Adrenal gland (tissue), 19 donors: ENCODE measurements at places on chromosomes 3 and 15. TPM values are rescaled to one million over a fixed set of nuclear protein-coding genes. Genes with fewer than 3 reads are reported as not detected.

DNA sequence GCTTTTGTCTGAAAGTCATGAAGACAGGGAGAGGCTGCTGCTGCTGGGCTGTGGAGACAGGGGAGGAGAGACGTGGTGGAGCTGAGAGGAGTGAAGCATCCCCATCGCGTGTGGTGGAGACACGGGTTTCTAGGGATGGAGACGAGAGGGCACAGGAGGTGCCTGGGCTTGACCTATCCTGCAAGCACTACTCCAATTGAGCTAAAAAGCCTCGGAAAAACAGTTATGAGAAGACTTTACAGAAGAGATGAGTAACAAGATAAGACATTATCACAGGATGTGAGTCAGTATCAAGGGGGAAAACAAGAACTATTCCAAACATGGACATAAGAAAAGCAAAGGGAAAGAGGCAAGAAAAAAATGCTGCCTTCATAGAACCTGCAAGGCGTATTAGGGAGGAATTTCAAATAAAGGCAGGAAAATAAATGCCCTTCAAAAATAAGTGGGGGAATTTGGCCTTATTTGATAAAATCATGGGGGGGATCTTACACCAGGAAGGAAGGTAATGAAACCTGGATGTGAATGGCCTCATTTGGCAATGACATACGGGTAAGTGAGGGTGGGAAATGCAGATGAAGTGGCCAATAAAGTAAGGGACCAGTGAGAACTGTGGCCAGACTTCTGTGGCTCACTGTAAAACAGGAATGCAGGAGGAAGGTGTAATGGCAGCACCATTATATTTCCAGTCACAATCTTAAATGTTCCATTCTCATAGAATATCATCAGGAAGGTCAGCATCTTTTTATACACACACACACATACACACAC is 97.9 kb downstream of the PLD1 start:
- no peak for DNase-seq
- no peaks in the 10 kb centered on the region for H3K27me3 ChIP-seq
- H3K4me3 ChIP-seq = no peak overlapping the region
- no peaks in the 10 kb centered on the region for H3K36me3 ChIP-seq

DNA sequence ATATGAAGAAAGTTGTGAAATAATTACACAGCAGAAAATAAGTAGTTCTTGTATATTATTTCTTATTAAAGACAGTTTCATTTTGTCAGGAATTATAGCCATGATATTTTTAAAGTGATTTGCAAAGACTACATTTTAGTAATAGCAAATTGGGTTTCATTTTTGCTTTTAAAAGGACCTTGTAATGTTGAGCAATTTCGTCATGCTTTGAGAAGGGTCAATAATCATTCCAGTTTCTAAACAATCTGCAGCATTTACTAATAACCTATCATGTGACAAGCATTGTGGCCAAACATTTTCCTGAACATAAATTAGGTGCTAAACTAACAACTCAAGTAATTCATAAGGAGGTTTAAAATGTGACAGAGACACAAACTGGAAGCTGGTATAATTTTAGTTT is 214.4 kb upstream of the CBLB start:
- H3K36me3 ChIP-seq = no peaks in the 10 kb centered on the region
- no peaks in the 10 kb centered on the region for H3K27me3 ChIP-seq
- no peak overlapping the region for H3K27ac ChIP-seq
- DNase-seq = no peak
- no peaks in the 10 kb centered on the region for H3K4me1 ChIP-seq

- DNase-seq = no peak
- H3K4me1 ChIP-seq = no peaks in the 10 kb centered on the region
- no peak overlapping the region for H3K4me3 ChIP-seq
- H3K27me3 ChIP-seq = no peaks in the 10 kb centered on the region
- no peak overlapping the region for H3K27ac ChIP-seq
- no peaks in the 10 kb centered on the region for H3K36me3 ChIP-seq
Observed at GRCh38 chr15:77179541-77179998, 108.7 kb upstream of the TSPAN3 start.

GRCh38 chr3:126659915-126660886 is 5.3 kb upstream of the TXNRD3 start:
- no peak overlapping the region for H3K27ac ChIP-seq
- peaks cover 3% of the 10 kb centered on the region for H3K4me1 ChIP-seq
- DNase-seq = peak; percentile 67
- H3K27me3 ChIP-seq = peaks cover 9% of the 10 kb centered on the region
- no peaks in the 10 kb centered on the region for H3K36me3 ChIP-seq

DNA sequence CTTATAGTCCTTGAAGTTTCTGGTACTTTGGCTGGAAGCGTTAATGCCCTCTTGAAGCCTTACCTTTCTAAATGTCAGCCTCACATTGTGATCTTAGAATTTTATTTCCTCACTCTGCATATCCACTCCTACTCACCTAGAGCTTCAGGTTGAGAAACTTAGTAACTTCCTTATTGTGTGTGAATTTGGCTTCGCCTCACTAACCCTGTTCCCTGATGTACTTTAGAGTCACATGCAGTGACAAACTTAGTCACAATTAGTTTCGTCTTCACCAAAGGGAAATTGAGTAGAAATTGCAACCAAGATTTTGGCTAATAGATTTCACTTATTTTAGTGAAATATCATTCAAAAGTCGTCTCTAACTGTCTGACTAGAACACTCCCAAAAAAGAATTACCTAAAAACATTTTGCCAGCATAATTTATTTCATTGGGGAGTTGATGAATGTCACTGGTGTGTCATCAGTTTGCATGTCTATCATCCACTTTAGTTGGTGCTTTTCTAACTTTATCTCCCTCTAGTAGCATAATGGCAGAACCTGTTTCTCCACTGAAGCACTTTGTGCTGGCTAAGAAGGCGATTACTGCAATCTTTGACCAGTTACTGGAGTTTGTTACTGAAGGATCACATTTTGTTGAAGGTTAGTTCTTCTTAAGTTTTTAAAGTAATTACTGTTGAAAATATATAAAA is 960 bp downstream of the MFN1 start:
- H3K27ac ChIP-seq = peak overlapping the region; percentile 79
- peaks cover 26% of the 10 kb centered on the region for H3K36me3 ChIP-seq
- peaks cover 11% of the 10 kb centered on the region for H3K4me1 ChIP-seq
- H3K27me3 ChIP-seq = no peaks in the 10 kb centered on the region

DNA sequence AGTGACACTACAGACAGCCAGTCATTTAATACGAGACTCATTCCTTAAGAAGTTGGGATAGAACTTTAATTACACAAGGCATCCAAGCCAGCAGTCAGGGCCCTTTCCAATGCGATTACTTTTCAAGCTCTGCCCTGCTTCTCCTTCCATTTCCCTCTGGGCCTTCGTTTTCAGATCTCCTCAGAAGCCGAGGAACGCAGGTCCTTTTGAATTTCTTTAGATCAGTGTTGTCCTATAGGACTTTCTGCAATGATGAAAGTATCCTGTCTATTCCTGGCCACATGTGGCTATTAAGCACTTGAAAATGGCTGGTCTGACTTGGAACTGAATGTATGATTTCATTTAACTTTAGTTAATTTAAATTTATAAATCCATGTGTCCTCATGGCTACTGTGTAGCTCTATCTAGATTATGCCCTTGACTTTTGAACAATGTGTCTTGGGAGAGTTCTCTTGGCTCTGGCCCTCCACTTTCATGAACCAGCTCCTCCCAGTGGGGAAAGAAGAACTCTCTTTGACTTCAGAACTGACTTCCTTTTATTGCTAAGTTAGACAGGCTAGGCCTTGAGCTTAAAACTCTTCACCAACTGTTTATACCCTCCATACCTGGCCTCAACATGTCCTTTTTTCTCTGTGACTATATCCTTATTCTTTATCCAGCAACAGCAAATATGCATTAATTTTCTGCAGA is 22.6 kb downstream of the TGFBR2 start:
- peak overlapping the region; percentile 70 for H3K27ac ChIP-seq
- no peaks in the 10 kb centered on the region for H3K36me3 ChIP-seq

DNA sequence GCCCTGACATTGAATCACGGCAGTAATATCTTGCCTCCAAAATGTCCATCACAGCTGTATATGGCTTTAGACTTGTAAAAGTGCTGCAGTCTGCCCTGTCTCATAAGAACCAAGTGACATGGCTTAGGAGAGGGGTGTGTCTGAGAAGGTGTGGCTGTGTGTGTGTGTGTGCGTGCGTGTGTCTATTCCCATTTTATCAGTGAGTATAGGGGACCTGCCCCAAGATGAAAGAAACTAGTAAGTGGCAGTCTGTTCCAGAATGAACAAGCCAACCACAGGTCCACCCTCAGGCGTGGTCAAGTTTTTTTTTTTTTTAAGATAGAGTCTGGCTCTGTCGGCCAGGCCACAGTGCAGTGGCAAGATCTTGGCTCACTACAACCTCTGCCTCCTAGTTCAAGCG is 5.6 kb upstream of the RHOV start:
- H3K4me1 ChIP-seq = no peaks in the 10 kb centered on the region
- no peak for DNase-seq
- H3K27me3 ChIP-seq = no peaks in the 10 kb centered on the region

RBP2 gene
- total RNA-seq = 2.2 TPM

GRAMD2A gene
- not detected for total RNA-seq

DNA sequence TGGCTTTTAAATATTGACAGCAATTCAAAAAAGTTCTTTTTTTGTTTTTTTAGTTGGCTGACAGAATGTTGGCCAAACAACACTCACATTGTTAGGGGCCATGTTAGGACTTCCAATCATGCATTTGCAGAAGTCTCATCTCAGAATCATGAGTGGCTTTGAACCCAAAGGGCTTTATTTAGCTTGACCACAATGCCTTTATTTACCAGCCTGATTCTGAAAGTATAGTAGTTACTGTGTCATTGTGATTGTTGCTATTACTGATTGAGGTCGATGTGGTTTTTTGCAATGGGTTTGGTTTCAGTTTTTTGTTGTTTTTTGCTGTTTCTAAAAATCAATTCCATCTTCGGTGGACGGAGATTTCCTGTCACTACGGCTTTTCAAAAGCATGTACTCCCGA is 7.2 kb downstream of the GLDN start:
- no peak overlapping the region for H3K27ac ChIP-seq
- no peak overlapping the region for H3K4me3 ChIP-seq
- H3K4me1 ChIP-seq = no peaks in the 10 kb centered on the region

ZNF774 gene
- total RNA-seq = 6.1 TPM

TMEM45A gene
- 31.8 TPM for total RNA-seq

SLCO3A1 gene
- total RNA-seq = 26.6 TPM

DNA sequence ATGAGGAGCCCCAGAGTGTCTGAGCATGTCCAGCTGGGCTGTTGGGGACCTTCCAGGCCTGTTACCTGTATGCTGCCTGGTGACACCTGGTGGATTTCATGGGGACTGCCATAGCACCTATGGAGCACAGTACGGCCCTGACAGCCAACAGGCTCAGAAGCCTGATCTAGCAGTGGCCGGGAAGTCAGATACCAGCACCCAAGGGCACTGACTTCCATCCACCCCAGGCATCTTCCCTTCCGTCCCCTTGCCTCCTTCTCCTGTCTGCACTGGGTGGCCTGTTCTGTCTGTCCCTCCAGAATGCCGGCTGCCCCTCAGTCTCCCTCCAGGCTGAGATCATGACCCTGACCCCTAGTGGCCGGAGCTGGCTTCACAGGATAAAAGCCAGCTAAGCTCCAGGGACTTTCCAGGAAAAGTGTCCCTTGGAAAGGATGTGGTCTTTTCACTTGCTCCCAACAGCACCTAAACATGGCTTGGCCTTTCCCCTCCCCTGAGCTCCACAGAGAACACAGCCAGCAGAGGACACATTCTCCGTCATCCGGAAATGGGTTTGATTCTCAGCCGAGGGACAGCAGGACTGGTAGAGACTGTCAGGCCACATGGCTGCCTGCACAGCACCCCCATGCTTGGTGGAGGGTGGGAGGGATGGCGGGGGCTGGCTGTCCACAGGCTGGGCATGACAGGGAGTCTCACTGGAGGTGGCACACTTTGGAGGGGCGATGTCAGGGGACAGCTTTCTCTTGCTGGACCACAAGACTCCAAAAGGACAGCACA is 9.5 kb downstream of the RPS17 start:
- DNase-seq = peak; percentile 81
- H3K4me3 ChIP-seq = no peak overlapping the region
- no peak overlapping the region for H3K27ac ChIP-seq
- no peaks in the 10 kb centered on the region for H3K4me1 ChIP-seq

DNA sequence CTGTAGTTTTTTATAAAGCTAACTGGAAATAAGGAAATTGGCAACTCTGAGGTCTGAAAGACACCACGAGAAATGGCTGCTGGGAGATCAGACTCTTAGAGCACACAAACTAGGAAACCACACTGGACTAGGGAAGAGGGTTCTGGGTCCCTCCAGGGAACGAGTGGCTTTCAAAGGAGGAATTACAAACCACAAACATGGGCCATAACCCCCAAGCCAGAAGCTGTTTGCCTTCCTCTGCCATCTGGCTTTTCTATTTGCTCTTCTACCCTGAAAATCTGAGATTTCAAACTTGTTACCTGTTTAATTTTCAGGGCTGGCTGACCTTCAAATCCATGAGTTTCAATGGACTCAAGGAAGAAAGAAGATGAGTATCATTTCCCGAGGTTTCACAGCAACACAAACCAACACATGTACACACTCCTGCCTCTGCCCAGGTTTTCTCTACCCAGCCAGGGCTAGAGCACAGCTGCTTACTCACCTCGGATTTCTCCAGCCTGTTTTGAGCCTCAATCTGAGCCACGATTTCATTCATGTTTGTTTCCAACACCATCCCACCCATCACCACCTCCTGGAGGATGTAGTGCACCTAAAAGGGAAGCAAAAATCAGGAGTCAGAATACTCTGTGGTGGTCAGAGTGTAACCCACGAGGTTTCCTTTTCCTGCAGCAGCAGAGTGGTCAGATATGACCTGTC is 22.6 kb upstream of the ANPEP start:
- no peaks in the 10 kb centered on the region for H3K27me3 ChIP-seq
- no peak overlapping the region for H3K4me3 ChIP-seq
- H3K27ac ChIP-seq = peak overlapping the region; percentile 80

ADGRG7 gene
- not detected for total RNA-seq

GRCh38 chr3:133124511-133124910 is 86.3 kb downstream of the TMEM108 start:
- peak; percentile 73 for DNase-seq
- no peaks in the 10 kb centered on the region for H3K36me3 ChIP-seq
- H3K4me3 ChIP-seq = no peak overlapping the region
- H3K4me1 ChIP-seq = peaks cover 14% of the 10 kb centered on the region
- H3K27ac ChIP-seq = no peak overlapping the region

DNA sequence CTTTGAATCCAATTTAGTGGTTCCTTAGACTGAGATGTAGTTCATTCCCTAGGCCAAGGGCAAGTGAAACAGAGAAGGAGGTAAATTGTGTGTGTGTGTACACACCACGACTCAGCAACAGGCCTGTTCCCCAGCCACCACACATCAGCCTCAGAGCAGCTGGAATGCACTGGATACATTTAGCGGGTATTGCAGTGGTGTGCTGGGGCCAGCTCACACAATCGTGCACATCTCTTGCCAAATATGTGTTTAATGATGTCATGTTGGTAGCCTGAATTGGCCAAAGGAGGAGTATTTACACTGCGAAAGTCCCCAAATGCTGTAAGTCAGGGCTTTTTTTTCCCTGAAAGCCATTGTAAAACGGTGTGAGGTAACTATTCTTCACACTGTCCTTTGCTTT is 82.3 kb downstream of the RBPMS2 start:
- no peak overlapping the region for H3K4me3 ChIP-seq
- DNase-seq = peak; percentile 45
- peak overlapping the region; percentile 69 for H3K27ac ChIP-seq
- H3K36me3 ChIP-seq = no peaks in the 10 kb centered on the region
